ENCODE measurements at places on chromosomes 4 and X.

- no peak for DNase-seq
Observed at GRCh38 chrX:18455384-18455783, 30.0 kb downstream of the CDKL5 start.

GRCh38 chr4:89954906-89955695 lies 60.4 kb downstream of the MMRN1 start:
- no peak for DNase-seq

GRCh38 chr4:27594922-27595321 lies 734.3 kb downstream of the STIM2 start:
- no peak for DNase-seq

GRCh38 chrX:25536307-25536970 lies 520.7 kb upstream of the ARX start:
- DNase-seq = no peak

- DNase-seq = no peak
Observed at GRCh38 chr4:61799794-61800193, 599.7 kb downstream of the ADGRL3 start.

DNA sequence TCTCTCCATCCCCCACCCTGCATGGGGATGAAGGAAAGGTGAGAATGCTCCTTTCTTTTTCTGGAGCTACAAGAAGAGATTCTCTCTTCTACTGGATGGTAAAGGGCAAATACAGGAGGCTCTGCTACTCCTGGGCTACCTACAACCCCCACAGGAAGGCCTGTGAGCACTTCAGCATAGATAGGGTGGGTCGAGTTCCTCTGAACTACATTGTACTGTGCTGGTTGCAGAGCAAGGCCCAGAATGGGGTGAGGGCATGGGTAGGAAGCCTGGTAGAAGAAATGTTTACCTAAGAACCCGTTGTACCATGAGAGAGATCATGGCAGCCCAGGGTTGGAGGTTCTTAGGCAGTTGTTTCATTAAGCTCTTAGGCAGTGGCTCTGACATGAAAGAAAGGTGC lies 510.4 kb downstream of the MID1IP1 start:
- no peak for DNase-seq

DNA sequence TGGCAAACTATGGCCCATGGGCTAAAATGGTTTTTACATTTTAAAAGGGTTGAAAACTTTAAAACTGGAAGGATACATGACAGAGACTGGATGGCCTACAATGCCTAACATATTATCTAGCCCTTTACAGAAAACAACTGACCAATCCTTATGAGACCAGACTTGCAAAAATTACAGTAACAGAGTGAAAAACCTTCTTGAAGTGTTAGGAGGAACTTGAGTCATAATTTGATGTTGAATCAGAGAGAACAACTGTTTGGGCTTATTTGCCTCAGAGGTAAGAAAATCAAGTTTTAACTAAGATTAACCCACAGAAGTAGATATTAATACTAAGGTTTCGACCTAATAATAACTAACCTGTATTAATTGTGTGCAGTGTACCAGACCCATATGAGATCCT lies 12.4 kb upstream of the NAP1L5 start:
- no peak for DNase-seq

DNA sequence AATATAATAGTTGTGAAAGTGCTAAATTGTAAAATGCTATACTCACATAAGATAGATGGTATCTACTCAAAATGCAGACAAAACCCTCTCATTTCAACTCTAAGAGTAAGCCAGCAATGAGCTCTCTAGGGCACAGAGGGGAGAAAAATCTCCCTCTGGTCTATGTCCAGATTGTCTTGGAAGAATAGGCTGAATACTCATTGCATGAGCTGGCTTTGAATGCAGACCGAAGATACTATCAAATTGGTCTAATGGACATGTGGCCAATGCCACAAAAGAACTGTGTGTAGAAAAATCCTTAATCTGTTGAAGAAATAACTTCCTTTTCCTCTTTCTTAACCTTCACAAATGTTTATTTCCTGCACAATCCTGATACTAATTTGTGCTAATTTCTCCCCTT lies 3.5 kb downstream of the ZXDA start:
- DNase-seq = no peak
